ENCODE measurements at places on chromosomes 11 and 22. TPM values are rescaled to one million over a fixed set of nuclear protein-coding genes. Genes with fewer than 3 reads are reported as not detected.

The RASD2 gene
- 1.2 TPM for total RNA-seq

The ASPHD2 gene
- 14.3 TPM for total RNA-seq

The GRAP2 gene
- 5.3 TPM for total RNA-seq

The HORMAD2 gene
- 0.41 TPM for total RNA-seq

The SLC22A6 gene
- 10.6 TPM for total RNA-seq

The NRXN2 gene
- 204 TPM for total RNA-seq

The SCGB1A1 gene
- total RNA-seq = not detected

The PLAAT2 gene
- not detected for total RNA-seq

The HPX gene
- 0.82 TPM for total RNA-seq

The FIBIN gene
- total RNA-seq = 6.5 TPM

The TRIM34 gene
- total RNA-seq = 1.6 TPM

The SAA4 gene
- total RNA-seq = not detected

The ACTN3 gene
- not detected for total RNA-seq

The MUC5AC gene
- total RNA-seq = not detected

The UVRAG gene
- total RNA-seq = 35.9 TPM

The GUCY1A2 gene
- total RNA-seq = 108 TPM

The AMBRA1 gene
- total RNA-seq = 25.3 TPM

The MGAT3 gene
- 19.2 TPM for total RNA-seq
